ENCODE measurements at places on chromosomes 7 and 10. TPM values are rescaled to one million over a fixed set of nuclear protein-coding genes. Genes with fewer than 3 reads are reported as not detected.

ENTPD1 gene
- 2.9 TPM for total RNA-seq

GIMAP7 gene
- not detected for total RNA-seq

NKX6-2 gene
- total RNA-seq = 7.4 TPM

CRHR2 gene
- total RNA-seq = 0.60 TPM

DEPP1 gene
- total RNA-seq = 8.4 TPM

POLR3A gene
- total RNA-seq = 22.8 TPM

NME8 gene
- total RNA-seq = 0.73 TPM

MEST gene
- 77.6 TPM for total RNA-seq

GRCh38 chr7:100221231-100221718, 1.5 kb downstream of the PVRIG start:
- no peak for ATAC-seq

DNA sequence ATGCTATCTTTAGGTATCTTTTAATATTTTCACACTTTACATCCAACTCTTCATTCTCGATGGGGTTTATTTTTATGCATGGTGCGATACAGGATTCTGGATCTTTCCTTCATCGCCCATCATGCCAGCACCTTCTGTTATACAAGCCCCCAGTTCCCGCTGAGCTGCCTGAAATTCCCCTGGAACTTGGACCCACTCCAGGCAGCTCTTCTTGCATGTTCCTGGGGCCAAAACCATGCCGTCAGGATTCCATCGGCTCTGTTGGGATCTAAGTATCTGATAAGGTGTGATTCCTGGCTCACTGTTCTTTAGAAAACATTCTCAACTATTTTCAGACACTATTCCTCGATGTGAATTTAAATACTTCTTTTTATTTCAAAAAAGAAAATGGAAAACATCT, 40.5 kb upstream of the PPP2R2D start:
- no peak for ATAC-seq

DNA sequence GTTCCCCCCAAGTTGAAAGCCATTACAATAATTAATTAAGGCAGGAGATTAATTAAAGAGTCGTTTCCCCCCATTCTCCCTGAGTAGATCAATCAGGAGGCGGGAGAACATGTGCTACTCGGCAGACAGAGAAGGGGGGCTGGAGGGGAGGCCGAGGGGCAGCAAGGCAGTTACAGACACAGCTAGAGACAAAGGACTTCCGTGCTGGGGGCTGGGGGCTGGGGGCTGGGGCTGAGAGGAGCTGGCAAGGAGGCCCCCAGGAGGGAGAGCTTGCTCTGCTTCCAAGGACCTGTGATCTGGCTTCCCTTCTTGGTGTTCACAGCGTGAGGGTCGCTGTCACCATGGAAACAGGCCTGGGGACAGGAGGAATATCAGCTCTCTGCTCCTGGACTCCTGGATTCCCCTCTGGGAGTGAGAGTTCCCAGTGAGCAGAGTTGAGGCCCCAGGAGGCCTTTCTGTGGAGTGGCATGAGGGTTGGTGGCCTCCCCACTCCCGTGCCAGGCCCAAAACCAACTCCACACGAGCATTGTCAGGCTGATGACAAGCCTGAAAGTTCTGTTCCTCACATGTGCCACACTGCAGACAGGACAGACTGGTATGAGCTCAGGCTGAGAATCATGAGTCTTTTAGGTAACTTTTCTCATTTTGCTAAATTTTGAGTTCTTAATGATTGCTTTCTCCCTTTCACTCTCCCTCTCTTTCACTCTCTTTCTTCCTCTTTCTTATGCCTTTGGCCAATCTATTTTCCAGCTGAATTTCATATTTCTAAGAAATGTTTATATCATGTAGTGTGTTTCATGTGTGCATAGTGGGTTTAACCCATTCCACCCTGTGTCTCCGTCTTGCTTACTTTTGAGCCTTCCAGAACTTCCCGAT, 16.4 kb downstream of the FAM241B start:
- peak; percentile 69 for ATAC-seq

GRCh38 chr10:114393482-114393881, 10.8 kb downstream of the AFAP1L2 start:
- no peak for ATAC-seq

GRCh38 chr7:79909176-79909575, 225.5 kb upstream of the GNAI1 start:
- ATAC-seq = no peak

GRCh38 chr10:97574374-97575126, 2.0 kb downstream of the ANKRD2 start:
- peak; percentile 76 for ATAC-seq

DNA sequence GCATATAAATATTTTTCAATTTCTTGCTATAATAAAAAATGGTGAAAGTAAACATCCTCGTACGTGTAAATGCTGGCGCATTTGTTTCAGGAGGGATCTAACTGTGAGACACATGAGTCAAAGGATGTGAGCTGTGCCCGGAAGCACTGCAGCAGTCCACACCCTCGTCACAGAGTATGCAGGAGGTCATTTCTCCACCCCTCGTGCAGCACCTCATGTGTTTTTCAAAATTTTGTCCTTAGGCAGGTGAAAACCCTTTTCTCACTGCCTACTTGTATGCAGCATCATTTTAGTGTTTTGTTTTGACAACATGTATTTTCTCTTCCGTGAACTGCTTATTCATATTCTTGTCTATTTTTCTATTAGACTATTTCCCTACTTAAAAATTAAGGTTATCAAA, 162.7 kb downstream of the AVL9 start:
- ATAC-seq = no peak

DNA sequence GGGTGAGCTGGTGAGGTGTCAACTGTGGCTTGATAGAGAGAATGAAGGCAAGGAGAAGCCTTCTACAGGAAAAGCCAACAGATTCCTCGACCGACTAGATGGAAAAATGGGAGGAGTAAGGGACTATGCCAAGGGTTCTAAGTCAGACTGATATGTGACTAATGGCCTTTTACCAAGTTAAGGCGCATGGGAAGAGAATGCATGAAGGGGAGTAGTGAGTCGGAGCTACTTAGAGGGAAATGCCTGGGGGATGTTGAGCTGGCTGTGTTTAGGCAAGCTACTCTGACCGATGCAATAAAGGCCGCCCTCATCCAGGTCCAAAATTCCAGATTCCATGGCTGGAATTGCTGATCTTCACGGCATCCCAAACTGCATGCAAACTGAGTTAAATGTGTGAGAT, 48.2 kb downstream of the APBB1IP start:
- ATAC-seq = peak; percentile 58

- no peak for ATAC-seq
These were observed 176.2 kb downstream of the PTPRN2 start for GRCh38 chr7:158411232-158411950.

DNA sequence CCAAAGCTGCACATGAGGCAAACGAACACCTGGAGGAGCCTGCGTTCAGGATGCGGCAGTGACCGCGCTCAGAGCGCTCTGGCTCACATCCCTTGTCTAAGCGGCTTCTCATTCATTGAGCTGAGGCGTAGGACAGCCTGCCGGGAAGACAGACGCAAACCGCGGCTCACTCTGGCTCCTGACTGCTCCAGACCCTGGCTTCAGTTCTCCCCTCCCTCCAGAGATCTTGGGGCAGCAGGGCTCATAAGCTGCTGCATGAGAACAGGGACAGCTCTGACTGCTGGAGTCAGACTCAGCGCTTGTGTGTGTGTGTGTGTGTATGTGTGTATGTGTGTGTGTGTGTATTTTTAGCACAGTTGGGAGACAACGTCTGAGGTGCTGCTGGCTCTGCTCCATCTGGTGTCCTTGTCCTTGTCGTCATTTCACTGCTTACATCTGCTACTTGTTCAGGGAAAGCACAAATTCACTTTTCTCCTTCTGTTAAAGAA, 15.8 kb upstream of the LYZL2 start:
- ATAC-seq = peak; percentile 69

DNA sequence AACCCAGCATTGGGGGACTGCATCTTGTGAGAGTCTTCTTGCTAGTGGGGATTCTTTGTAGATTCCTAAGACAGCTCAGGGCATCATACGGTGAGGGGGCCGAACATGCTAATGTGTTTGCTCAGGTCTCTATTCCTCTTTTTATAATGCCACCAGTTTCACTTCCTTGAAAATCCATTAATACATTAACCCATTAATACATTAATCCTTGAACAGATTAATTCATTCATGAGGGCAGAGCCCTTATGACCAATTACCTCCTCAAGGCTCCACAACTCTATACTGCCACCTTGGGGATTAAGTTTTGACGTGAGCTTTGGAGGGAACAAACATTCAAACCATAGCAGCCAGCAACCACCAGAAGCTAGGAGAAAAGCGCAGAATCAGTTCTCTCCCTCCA, 67.2 kb upstream of the POT1 start:
- ATAC-seq = no peak

DNA sequence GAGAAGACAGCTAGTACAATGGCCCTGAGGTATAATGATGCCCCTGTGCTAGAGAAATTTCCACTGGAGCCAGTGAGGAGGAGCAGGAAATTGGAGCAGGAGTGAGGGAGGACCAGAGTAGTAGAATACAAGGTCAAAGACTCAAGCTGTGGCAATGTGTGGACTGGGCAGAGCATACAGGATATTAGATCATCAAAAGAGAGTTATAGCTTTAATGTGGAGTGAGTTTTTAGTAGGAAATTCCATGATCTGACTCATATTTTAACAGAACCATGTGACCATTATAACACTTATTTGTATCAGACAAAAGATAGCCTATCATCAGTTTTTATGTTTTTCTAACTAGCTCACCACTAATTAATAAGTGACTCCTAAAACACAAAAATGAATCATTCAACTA, 154.1 kb downstream of the DGKB start:
- peak; percentile 45 for ATAC-seq

- no peak for ATAC-seq
These were observed 9.7 kb downstream of the DRGX start for GRCh38 chr10:49385939-49386922.

- no peak for ATAC-seq
These were observed 270.7 kb downstream of the ABCA13 start for GRCh38 chr7:48441848-48442492.

- ATAC-seq = no peak
These were observed 436.2 kb upstream of the GALNT17 start for GRCh38 chr7:70695795-70696083.

Measured in motor neuron (in vitro differentiated cells).